ENCODE measurements at places on chromosomes 7 and 10.

DNA sequence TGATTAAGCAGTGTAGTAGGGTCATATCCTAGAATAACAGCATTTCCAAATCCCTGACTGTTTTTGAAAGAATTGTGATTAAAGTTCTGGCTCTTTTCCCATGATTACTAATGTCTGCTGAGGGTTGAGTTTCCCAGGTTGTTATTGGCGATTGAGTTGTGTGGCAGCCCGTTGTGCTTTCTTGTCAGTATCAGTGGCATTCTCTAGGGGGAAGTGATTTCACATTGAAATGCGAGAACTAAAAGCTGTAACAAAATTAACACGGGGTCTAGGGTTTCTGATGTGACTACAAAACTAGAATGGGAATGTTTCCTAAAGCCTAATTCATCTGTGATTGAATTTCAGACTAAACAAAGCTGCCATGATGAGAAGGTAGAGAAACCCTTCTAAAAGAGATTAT, 349.4 kb downstream of the EXOC4 start:
- DNase-seq, result no peak

GRCh38 chr10:63825766-63826165, 304.6 kb downstream of the REEP3 start:
- DNase-seq, result no peak

- no peak for DNase-seq
Observed at GRCh38 chr10:80260295-80261243, 28.9 kb downstream of the MAT1A start.

- DNase-seq, result no peak
Observed at GRCh38 chr10:306007-306674, 170.9 kb downstream of the ZMYND11 start.

GRCh38 chr10:115063701-115064658, 29.2 kb upstream of the ATRNL1 start:
- DNase-seq, result no peak

- no peak for DNase-seq
Observed at GRCh38 chr10:98620503-98620902, 173.8 kb upstream of the HPS1 start.

DNA sequence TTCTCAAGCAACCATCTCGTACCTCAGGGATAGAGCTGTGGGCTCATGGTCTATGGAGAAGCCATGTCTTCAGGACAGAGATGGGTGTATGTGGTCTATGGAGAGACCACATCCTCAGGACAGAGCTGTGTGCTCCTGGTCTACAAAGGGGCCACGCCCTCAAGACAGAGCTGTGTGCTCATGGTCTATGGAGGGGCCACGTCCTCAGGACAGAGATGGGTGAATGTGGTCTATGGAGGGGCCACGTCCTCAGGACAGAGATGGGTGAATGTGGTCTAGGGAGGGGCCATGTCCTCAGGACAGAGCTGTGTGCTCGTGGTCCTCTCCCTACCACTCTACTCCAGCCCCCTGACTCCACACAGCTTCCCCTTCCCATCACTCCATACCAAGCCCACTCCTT, 117.8 kb downstream of the WDR37 start:
- no peak for DNase-seq

- DNase-seq, result no peak
Observed at GRCh38 chr7:110051372-110051771, 1039.6 kb upstream of the LRRN3 start.

DNA sequence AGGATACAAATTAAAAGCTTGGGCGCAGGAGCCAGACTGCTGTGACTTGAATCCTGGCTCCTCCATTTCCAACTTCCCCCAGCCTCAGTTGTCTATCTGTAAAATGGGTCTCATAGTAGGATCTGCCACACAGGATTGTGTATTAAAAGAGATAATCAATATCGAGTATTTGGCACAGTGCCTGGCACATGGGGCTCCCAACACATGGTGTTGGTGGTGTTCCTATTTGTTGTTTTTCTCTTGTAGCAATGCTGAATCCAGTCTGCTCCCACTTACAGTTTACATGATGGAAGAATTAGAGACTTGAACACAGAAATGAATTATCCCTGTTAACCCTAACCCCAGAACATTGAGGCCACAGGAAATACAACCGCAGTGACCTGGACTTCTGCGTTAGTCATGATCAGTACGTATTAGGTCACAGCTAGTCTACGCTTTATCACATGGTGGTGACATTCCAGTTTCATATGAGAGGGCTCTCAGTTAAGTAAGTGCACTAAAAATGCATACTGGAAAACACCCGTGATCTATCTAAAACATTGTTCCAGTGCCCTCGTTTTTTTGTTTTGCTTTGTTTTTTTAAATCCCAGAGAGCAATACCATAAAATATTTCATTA, 169.5 kb upstream of the KLF14 start:
- DNase-seq, result no peak

GRCh38 chr10:49298983-49299815, at the start of gene C10orf71:
Gene C10orf71, plus strand, starts transcription at chr10:49299170. Its CDS starts 23,376 bp downstream, at chr10:49322546.
- no peak for DNase-seq

- no peak for DNase-seq
Observed at GRCh38 chr10:2208106-2208505, 470.8 kb upstream of the ADARB2 start.

DNA sequence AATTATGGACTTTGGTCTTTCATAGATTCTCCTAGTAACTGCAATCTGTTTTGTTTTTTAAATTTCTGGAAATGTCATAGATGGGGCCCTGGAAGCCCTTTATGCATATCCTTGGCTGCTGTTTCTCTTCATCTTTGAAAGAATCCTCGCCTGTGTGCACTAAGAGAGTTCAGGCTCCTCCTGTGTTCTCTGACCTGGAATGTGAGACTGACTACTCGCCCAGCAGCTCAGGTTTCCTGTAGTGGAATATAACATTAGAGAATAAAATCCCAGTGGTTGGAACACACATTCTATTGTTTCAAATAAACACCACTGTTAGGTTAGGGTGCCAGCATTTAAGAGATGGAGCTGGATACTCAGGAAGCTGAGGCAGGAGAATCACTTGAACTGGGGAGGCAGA, 56.3 kb downstream of the WDFY4 start:
- DNase-seq, result no peak

GRCh38 chr10:114547514-114547913, 110.6 kb downstream of the ABLIM1 start:
- no peak for DNase-seq

- DNase-seq, result no peak
Observed at GRCh38 chr7:94374231-94374630, 20.5 kb upstream of the COL1A2 start.

DNA sequence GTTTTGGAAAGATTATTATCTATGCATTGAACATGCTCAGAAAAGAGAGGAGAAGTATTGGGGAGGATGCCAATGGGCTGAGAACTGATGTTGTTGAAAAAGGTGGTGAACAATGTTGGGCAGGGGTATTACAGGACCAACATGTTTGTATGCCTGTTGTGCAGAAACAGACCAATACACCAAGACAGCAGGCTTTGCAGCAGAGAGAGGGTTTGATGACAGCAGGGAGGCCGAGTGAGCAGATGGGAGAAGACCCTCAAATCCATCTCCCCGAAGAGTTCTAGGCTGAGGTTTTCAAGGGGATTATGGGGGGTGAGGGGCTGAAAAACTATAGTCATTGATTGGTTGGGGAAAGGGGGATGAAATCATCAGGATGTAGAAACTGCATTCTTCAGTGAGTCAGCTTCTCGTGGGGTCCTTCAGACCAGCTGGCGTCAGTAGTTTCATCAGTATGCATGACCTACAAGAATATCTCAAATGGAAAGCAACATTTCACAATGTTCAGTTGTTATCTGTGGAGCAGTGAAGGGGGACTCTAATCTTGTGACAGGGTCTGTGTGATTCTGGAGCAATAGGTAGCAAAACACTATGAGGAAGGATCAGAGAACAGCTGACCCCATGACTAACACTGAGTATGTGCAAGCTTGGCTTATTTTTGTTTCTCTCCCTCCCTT, 167.8 kb downstream of the BAMBI start:
- no peak for DNase-seq

DNA sequence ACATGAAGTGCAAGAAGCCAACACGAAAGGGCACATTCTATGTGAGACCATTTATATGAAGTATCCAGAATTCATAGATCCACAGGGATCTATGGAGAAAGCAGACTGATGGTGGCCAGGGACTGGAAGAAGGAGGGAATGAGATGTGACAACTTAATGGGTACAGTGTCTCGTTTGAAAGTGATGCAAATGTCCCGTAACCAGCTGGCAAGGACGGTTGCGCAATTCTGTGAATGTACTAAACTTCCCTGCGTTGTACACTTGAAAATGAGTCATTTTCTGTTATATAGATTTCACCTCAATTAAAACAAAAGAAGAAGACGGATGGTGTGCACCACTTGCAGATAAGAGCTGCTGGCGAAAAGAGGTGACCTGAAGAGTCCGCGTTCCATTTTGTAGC, 861.1 kb downstream of the TYW1 start:
- DNase-seq, result no peak

GRCh38 chr10:79410315-79411094, 34.9 kb downstream of the ZCCHC24 start:
- DNase-seq, result no peak

DNA sequence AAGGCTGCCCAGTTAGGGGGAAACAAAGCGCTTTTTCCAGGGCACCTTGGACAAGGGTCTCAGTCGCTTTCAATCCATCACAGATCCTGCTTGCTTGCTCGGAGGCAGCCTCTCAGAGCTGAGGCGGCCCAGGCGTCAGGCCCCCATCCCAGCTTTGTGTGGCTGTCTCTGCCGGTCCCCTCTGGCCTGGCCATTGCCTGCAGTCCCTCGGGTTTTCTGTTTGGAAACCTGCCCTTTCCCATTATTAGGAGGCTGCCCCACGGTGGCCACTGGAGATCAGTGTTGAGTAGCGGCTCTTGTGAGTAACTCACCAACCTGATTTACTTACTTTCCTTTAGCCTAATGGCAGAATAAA, 216.1 kb downstream of the GLRX3 start:
- DNase-seq, result no peak

DNA sequence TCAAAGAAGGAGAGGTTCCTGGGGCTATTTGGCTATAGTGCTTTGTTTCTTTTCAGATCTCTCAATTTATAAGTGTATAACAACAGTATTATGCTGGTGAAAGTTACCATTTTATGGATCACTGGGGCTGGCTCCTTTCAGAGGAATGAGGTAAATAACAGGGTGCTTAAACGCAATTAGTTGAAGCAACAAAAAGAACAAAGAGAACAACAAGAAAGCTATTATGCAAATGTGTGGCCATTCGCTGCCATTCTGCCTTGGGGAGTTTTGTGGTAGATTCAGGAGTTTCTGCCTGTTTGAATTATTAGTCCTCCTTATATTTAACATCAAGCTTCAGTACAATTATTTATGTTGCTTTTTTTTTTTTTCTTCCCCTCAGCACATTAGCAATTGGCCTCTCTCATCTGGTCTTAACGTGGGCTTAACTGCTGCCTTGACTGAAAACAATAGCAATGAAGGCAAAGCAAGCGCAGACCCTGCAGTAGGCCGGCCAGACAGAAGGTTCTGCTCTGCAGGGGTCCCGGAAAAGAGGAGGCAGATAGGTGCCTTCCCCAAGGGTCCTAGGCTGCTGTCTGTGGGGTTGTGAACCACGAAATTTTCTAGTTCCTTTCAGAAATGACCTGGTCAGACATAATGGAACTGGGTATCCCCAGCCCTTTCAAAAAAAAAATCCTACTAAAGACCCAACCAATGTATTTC, 339.9 kb upstream of the PODXL start:
- no peak for DNase-seq

DNA sequence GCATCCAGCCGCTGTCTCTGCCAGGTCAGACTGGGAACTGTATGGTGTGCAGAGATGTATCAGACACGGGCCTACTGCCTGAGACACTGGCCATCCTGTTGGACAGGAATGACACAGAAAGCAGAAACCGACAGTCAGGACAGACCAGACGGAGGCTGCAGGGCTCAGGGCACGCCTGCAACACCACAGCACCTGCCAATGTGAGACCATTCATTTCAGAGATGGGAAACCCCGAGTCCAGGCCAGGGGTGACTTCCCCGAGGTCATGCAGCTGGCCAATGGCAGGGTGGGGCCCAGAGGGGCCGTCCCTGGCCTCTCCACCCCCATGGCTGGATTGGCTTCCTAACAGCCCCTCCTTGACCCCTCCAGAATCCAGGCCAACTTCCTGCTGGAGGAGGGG, 34.7 kb downstream of the GRID1 start:
- no peak for DNase-seq

DNA sequence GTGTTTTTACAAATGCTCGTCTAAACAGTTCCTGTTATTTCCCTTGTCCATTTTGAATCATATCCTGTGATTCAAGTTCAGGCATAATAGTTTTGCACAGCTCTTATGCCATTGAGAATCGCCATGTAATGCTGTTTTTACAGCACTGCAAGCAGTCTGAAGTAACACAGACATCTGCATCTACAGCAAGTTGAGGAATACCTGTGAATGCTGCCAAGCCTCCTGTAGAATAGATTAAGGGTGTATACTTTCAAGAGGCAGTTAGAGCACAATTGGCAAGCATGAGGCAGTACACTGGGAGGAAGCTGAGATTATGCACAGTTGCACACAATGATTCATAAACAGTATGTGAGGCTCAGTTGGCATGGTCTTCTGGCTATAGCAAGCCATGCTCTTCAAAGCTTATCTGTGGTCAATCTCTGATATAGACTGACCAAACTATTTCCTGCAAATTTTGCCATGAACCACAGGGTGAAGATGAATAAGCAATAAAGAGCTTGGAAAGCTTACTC, 121.9 kb upstream of the AKR1E2 start:
- DNase-seq, result no peak

DNA sequence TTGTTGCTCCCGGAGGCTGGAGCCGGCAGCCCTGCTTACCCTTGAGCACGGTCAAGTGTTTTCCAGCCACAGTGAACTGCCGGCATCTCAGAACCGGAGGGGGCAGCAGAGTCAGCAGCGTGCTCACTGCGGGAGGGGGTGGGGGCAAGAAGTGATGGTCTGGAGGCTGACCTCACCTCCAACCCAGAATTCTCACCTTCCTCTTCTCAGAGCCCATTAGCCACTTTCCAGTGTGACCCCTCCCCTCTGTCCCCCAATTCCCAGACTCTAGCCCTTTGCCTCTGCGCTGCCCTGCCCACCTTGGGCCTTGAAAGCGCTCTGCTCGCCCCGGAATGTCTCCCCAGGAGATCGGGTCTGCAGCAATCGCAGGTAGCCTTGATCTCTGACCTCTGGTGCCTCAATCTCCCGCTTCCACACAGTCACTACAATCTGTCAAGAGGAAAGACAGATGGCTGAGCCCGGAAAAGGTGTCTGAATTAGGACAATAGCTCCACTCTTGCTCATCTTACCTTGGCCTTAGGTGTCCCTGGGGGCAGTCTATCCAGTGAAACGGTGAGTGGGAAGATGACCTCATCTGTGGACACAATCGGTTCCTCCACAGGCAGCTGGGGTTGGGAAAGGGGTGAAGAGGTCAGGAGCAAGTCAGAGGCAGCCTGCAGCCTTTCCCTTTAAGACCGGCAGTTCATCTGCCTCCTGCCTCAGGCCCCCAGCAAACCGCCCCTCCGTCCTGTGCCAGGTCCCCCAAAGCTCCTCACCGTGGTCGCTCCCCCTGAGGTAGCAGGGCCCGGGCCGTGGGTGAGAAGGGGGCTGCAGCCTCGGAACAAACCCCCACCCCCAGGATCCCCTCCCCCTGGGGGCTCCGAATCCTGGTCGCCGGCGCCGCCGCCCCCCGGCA, 942 bp downstream of the TRAPPC14 start:
- DNase-seq, result no peak
